ENCODE measurements at places on chromosomes 1 and 21. TPM values are rescaled to one million over a fixed set of nuclear protein-coding genes. Genes with fewer than 3 reads are reported as not detected.

GRCh38 chr1:195773931-195774330 is 834.3 kb downstream of the KCNT2 start:
- DNase-seq = no peak

GRCh38 chr1:172822886-172823285 is 164.0 kb downstream of the FASLG start:
- DNase-seq = no peak

GRCh38 chr1:200487650-200488049 is 77.8 kb upstream of the ZNF281 start:
- no peak for DNase-seq

DNA sequence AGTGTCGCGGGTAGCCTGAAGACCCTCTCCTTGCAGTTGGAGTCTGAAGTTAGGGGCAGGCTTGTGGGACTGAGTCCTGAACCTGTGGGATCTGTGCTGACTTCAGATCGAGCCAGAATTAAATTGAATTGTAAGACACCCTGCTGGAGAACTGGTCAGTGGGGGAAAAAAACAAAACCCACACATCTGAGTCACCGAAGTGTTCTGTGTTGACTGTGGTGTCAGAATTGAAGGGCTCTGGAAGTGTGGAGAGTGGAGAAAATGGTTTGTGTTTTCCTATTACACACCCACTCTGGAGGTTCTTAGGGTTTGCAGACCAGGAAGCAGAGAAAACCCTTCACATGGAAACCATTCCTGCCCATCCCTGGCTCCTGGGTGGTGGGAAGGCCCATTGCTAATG is 209.5 kb upstream of the GALNT2 start:
- DNase-seq = no peak

DNA sequence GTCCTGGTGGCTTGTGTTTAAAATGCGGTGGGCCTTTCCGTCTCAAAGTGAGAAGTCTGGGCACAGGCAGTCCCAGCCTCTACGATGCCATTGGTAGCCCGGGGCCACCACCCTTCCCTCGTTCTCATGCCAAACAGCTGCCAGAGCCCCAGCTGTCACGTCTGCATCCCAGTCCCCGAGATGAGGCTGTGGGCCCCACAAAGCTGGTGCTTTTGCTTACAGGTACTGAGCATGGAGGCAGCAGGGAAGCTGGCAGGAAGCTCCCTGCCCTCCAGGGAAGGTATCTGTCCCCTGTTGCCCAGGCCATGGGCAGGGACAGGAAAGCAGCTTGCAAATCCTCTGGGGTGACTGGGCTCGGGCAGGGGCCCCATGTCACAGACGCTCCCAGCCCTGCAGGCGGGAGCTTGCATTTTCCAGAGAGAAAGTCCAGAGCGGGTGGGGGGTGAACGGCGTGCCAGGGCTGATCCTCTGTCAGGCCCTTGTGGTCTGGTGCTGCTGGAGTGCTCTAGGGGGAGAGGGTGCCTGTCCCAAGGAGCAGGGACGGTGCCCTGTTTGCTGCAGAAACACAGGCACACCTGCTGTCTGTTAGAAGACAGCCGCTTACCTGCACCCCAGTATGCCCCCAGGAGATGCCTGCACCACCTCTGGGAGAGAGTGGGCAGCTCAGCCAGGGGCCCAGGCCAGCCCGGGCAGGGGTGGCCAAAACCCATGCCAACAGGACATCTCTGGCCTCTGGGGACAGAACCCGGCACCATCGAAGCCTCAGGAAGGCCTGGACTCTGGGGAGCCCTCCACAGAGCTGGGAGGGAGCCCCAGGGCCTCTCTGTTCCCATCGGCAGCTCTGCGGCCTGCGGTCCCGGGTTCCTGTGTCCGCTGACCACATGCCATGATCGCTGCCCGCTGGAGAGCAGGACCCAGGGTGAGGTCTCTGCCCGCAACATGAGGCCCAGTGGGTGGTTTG is 45.9 kb downstream of the SLX9 start:
- DNase-seq = no peak

DNA sequence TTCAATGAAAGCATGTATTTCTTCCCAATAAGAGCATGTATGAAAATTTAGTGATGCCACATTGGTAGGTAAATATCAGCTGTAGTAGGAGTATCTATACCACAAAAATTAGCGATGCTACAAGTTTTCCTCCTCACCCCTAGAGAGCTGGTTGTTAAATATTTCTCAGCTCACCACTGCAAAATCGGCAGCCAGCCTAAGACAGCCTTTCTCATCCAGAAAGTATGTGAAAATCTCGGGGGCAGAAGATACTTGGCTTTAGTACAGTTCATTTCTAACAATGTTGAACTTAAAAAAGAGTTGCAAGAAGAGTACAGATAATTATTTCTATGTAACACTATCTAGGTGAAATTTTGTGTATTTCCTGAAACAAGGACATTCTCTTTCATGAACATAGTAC is 235.4 kb downstream of the TPR start:
- no peak for DNase-seq

DNA sequence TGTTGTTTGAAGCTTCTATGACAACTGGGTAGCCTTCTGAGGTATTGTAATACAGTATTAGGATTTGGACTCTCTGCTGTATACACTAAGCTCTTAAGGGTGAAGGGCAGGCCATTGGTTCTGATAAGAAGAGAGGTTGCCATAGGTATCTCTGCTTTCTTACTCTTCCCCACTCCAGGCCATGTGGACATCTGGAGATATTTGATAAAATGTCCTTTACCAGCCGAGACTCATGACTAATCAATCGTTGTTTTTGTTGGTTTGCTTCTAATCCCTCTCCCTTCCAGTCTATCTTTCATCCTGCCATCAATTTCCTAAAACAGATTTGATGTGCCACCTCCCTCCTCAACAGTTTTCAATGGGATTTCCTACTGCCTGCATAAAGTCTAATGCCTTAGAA is 64.6 kb upstream of the WDR26 start:
- no peak for DNase-seq

GRCh38 chr21:41477641-41478318 is 30.2 kb downstream of the TMPRSS2 start:
- no peak for DNase-seq

DNA sequence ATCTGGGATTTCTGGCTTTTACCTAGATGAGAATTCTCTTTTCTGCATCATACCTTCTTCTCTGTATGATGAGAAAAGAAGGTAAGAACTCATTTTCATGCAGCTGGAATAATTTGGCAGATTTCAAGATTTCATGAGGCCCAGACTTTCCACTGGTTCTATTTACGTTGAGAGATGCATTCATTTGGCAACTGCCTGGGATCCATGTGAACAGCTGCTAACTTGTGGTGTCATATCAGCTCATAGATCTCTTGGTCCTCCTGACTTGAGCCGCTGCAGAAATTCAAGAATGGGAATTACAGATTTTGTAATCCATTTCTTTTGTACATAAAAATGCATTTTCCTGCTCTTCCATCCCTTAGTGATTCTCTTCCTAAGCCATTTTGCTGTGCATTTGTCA is 17.1 kb upstream of the C1orf87 start:
- no peak for DNase-seq

Gene C1orf185
- not detected for total RNA-seq

Gene MRPL37
- total RNA-seq = 169 TPM

Gene CR2
- 0.23 TPM for total RNA-seq

Gene ADAM30
- total RNA-seq = not detected

Gene CRYBG2
- 1.0 TPM for total RNA-seq

Gene GPR3
- 0.72 TPM for total RNA-seq

Data from activated naive CD4-positive, alpha-beta T cell treated with anti-CD3 and anti-CD28 coated beads, Interleukin-2, amount 50 U/mL, for 72 hours (primary cell).